ENCODE measurements at places on chromosomes 1 and 21.

DNA sequence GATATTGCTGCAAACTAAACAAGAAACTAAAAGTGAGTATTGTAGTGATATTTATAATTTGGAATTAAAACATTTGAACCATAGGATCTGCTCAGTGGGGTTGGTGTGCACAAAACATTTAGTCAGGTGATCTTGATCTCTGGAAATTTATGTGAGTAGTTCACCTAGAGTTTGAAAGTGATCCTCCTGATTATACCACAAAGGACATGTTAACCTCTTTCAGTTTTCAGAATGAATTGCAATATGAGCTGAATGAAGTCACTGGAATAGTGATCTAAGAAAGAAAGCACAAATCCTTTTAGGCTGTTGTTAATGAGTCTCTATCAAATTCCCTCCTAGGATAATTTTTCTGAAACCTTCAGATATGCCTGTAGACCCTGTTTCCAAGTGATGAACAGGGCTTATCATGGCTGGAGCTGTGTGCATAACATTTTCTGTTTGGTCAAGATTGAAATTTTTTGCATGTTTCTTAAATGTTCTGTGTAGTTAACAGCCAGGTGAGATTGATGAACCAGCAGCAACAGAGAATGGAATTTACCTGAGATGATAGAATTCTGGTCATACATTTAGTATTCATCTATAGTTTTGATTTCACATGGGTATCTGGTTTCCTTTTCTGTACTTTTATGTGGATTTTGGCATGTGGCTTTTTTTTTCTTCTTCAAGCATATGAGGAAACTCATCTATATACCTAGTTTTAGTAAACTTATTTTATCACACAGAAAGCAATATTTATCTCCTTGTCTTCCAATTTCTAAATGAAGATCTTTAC, 25.5 kb downstream of the CDC14A start:
- DNase-seq = no peak

DNA sequence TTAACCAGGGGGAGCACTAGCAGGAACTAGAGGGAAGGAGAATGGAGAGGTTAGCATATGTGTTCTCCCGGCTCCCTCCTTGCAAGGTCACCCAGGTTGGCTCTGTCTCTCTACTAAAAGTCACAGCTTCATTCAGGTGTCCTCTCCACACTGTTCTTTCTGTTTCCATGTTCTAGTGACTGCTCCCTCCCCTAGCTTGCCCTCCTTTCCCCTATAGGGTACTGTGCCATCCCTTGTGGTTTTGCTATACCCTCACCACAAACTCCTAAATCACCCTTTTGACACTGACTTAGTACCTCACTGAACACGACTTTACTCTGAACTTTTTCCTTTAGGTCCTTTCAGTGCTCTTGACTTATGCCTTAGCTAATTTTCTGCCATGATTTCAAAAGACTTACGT, 389.3 kb downstream of the ST6GALNAC3 start:
- no peak for DNase-seq

DNA sequence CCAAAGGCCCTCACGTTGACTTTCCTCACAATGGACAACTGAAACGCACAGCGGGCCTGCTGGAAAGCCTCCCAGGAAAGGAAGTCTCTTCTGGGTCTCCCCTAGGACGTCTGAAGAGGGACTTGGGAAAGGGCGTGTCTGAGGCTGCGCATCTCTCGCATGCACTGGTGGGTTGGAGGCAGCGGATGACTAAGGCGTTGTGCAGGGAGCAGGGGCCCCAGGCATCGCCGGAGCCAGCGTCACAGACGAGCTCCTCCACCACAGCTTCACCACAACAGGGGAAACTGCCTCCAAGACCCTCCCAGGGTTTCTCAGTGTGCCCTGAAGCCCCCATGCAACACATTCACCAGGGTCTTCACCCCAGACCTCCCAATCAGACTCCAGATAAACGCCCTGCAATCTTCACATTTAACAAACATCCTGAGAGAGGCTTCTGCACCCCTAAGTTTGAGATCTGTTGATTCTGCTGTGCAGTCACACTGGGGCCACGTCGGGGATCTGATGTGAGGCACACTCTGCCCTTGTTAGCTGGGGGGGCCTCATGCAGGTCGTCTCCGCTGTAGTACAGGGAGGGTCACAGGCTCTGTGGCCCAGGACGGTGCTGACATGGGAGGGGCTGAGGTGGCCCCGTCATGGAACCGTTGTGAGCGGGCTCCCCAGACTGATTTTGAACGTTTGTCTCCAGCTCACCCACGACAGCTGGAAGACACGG, 7.0 kb upstream of the TFF1 start:
- no peak for DNase-seq

DNA sequence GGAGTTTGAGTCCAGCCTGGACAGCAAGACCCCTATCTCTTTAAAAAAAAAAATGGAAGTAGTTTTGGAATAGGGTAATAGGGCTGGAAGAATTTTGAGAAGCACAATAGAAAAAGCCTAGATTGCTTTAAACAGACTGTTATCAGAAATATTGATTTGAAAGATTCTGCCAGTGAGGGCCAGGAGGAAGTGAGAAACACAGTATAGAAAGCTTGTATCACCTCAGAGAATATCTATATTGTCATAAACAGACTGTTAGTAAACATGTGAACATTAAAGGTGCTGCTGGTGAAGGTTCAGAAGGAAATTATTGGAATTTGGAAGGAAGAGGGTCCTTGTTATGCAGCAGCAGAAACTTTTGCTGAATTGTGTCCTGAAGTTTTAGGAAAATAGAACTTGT, 24.8 kb upstream of the PSEN2 start:
- DNase-seq = no peak

- DNase-seq = no peak
Observed at GRCh38 chr1:7747605-7748004, 23.5 kb upstream of the VAMP3 start.

- no peak for DNase-seq
Observed at GRCh38 chr1:98523256-98523655, 138.3 kb upstream of the SNX7 start.

GRCh38 chr1:30034627-30035521, 688.5 kb downstream of the MATN1 start:
- no peak for DNase-seq

DNA sequence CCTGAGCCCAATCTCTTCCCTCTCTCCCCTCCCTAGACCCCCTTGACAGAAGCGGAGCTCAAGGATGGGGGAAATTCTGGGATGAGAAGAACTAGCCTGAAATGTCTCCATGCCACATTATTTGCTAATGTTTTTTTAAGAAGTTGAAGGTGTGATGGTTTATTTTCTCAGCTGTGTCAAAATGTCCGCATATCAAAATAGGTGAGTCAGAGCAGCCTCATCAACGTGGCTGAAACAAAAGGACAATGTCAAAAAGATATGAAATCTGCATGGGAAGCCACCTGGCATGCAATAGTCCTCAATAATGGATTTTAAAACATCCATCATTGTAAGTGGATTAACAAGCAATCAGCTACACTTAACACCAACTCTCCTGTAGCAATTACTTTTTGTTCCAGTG, 101.4 kb downstream of the BEND5 start:
- DNase-seq = no peak

- no peak for DNase-seq
Observed at GRCh38 chr21:45391743-45392572, 13.0 kb upstream of the COL18A1 start.

DNA sequence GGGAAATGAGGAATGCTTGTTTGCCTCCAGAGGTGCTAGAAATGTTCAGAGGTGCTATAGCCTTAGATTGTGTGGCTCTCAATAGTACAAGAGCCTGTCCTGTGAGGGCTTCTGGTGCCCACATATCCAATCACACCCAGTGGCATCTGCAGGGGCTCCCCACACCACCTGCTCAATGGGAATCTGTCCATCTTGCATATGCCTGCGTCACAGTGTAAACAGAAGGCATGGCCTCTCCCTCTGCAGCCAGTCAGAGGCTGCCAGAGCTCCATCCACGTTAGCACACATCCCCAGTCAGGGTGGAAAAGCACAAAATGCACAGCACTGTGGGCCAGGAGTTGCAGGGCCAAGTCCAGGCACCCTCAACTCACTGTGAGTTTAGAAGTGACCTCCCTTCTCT, 113.6 kb upstream of the GRIK3 start:
- DNase-seq = no peak

DNA sequence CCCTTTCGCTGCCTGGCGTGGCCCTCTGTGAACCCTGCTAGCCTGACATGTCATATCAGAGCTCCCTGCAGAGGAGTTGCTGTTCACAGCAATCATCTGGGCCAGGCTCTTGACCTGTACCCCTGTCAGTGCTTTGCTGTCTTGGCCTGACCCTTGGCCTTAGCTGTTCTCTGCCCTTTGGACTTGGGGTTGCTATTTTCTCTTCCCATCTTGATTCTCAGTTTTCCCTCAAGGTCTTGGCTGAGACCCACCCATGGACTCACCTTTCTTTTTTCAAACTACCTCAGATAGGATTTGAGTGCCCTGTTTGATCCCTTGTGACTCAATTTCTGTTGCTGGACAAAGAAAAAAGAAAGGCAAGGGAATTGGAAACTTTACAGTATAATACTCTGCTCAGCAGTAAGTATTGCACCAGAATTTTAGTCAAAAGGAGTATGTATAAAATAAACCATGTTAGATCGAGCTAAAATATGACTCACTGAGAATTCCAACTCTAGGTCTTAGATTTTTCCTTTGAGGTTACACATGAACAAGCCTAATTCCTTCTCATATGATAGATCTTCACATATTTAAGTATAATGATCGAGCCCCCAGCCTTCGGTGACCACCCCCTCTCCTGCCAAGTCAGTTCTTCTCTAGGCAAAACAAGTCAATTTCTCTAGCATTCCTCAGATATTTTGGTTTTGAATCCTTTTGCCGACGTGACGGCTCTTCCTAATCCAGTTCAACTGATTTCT, 110.5 kb downstream of the NGF start:
- DNase-seq = no peak

Measured in activated naive CD8-positive, alpha-beta T cell treated with anti-CD3 and anti-CD28 coated beads, Interleukin-2, amount 50 U/mL, for 16 hours (primary cell).